ENCODE measurements at places on chromosomes 12 and 14. TPM values are rescaled to one million over a fixed set of nuclear protein-coding genes. Genes with fewer than 3 reads are reported as not detected.
A peak's percentile ranks its signal among the peaks of the same experiment; 100 is the strongest.

The ENDOU gene
- total RNA-seq: not detected

The METTL1 gene
- total RNA-seq: 66.7 TPM

The PNP gene
- 83.9 TPM for total RNA-seq

The RNASE1 gene
- 1.6 TPM for total RNA-seq

The FAM177A1 gene
- 40.5 TPM for total RNA-seq

The GPRC5D gene
- total RNA-seq: not detected

The GLT1D1 gene
- 7.0 TPM for total RNA-seq

The DAO gene
- total RNA-seq: not detected

The MYF5 gene
- not detected for total RNA-seq

The OXA1L gene
- 115 TPM for total RNA-seq

The ARHGEF40 gene
- total RNA-seq: 71.4 TPM

- no peak for DNase-seq
These were observed 68.5 kb downstream of the NT5DC3 start for GRCh38 chr12:103772367-103773108.

DNA sequence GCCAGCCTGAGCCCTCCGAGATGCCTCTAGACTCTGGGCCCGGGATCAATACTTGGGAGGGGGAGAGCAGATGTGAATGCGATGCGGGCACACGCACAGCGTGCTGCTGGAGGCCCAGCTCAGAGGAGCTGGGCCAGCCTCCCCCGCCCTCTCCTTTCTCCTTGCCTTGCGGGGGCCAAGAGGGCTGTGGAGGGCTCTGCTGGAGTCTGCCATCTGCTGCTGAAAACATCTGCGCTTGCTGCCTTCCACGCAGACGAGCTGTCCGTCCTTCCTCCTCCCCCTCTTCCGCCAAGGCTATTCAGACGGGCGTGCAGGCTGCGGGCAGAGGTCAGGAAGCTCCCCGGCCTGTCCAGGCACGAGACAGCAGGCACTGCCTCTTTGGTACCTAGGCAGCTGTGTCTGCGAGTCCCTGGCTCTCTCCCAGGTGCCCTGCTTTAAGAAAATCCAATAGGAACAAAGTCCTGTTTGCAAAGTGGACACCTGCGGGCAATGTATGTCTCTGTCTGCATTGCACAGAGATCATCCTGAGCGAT, 75.2 kb downstream of the SPRING1 start:
- DNase-seq: peak; percentile 57

GRCh38 chr12:92133795-92134637, 11.6 kb downstream of the BTG1 start:
- no peak for DNase-seq

GRCh38 chr12:109589240-109589590, 15.6 kb downstream of the MVK start:
- DNase-seq: no peak

GRCh38 chr14:55571125-55571889, 8.7 kb upstream of the KTN1 start:
- DNase-seq: no peak

DNA sequence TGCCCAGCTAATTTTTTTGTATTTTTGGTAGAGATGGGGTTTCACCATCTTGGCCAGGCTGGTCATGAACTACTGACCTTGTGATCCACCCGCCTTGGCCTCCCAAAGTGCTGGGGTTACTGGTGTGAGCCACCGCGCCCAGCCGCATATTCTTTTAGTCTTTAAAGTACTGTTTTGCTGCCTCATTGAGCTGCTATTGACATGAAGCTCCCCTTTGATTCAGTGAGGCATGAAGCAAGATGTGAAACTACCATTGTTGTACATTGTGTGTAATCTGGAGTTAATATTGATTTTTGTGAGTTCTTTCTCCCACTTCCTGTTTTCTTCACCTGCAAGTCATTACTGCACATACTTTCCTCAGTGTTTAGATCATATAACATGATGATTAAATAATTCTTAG, 80.8 kb downstream of the MNAT1 start:
- DNase-seq: no peak

- peak; percentile 83 for DNase-seq
These were observed 3.7 kb upstream of the TAS2R19 start for GRCh38 chr12:11026118-11026517.

DNA sequence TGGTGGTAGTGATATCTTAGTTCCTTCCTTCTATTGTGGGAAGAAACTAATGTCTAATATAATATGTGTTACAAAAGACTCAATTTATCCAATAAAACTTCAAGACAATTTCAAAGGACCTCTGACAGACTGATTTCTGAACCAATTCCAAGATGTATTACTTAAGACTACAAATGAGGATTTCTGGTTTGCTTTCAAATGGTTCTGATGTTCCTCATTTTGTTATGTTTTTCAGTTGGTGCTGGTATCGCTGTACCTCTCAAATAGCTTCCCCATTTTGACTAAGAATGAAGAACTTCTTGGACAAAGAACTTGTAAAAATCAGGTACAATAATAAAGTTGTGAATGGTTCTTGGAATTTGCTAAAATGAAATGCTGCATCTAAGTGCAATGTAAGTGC, 19.4 kb upstream of the MBIP start:
- DNase-seq: no peak

GRCh38 chr14:63510538-63510937, 32.6 kb downstream of the PPP2R5E start:
- DNase-seq: no peak

- DNase-seq: no peak
These were observed 103.4 kb downstream of the PLCZ1 start for GRCh38 chr12:18634382-18634781.

- DNase-seq: no peak
These were observed 846 bp upstream of the MTHFD1 start for GRCh38 chr14:64387232-64387781.

DNA sequence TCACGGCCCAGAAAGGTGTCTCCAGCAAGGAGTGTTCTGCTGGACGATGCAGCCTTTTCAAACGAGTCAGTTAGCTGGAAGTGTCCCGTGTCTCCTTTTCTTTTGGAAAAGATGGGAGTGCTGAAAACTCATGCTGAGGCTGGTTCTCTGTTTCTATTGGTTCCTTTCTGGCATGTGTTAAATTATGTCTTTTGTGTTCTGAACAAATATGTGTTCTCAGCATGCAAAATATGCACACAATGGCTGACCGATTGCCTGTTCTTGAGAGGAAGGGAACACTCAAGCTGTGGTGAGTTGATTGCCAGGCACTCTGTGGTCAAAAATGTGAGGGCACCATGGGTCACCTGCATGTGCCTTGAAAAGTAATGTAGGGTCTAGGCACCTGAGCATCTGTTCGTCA, 181.3 kb downstream of the CACNA1C start:
- no peak for DNase-seq

GRCh38 chr12:24226745-24227350, 277.4 kb upstream of the SOX5 start:
- no peak for DNase-seq

GRCh38 chr12:132167611-132168310, 23.5 kb downstream of the NOC4L start:
- DNase-seq: no peak

DNA sequence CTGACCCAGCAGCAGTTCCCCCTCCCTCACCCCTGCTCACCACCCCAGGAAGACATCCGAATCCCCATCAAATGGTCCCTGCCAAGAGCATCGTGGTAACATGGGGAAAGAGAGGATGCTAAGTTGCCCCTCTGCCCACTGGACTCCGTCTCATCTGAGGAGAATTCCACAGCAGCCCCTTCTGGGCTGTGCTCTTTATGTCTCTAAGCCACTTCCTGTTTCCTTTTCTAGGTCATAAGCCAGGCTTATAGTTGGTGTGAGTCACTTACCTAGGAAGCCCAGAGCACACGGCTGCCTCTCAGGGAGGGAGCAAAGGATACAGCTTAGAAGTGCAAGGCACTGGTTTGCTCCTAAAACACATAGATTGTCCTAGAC, 76.0 kb downstream of the VCPKMT start:
- no peak for DNase-seq

DNA sequence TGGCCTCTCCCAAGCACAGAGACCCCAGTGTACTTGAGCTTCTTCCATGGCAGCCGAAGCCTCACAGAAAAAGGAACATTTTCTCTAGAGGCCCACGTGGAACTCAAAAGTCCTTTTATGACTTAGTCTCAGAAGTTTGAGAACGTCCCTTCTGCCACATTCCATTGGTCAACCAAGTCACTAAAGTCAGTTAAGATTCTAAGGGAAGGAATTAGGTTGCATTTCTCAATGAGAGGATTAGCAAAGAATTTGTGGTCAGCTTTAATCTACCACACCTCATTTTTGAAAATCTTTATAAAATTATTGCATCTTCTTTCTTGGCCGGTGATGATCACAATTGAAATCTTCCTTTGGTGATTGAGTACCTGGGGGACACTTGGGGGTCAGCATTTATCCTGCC, 279.9 kb upstream of the TBX3 start:
- no peak for DNase-seq

GRCh38 chr12:97368462-97369163, 94.0 kb upstream of the RMST start:
- peak; percentile 39 for DNase-seq

GRCh38 chr12:98736352-98737321, 91.5 kb downstream of the APAF1 start:
- peak; percentile 70 for DNase-seq

- no peak for DNase-seq
These were observed 769.5 kb upstream of the NOVA1 start for GRCh38 chr14:27367345-27367744.

DNA sequence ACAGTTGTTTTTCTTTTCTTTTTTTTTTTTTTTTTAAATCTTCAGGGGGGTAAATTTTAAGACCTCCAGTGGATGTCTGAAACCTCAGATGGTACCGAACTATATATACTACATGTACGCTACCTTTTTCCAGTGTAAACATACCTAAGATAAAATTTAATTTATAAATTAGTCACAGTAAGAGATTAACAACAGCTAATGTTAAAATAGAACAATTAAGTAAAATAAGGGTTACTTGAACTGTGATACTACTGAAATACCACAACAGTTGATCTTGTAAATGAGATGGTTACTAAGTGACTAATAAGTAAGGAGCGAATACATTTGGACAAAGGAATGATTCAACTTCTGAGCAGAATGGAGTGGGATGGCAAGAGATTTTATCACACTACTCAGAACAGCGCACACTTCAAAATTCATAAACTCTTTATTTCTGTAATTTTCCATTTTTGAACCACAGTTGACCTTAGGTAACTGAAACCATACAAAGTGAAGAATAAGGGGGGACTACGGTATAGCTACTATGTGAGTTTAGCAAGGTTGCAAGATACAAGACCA, 80.5 kb upstream of the PCED1B start:
- DNase-seq: no peak

GRCh38 chr12:127194176-127194575, 1072.8 kb upstream of the TMEM132C start:
- no peak for DNase-seq

GRCh38 chr12:4914720-4915119, 5.0 kb downstream of the KCNA1 start:
- DNase-seq: no peak

- no peak for DNase-seq
These were observed 211.4 kb downstream of the GRIN2B start for GRCh38 chr12:13769966-13770365.

DNA sequence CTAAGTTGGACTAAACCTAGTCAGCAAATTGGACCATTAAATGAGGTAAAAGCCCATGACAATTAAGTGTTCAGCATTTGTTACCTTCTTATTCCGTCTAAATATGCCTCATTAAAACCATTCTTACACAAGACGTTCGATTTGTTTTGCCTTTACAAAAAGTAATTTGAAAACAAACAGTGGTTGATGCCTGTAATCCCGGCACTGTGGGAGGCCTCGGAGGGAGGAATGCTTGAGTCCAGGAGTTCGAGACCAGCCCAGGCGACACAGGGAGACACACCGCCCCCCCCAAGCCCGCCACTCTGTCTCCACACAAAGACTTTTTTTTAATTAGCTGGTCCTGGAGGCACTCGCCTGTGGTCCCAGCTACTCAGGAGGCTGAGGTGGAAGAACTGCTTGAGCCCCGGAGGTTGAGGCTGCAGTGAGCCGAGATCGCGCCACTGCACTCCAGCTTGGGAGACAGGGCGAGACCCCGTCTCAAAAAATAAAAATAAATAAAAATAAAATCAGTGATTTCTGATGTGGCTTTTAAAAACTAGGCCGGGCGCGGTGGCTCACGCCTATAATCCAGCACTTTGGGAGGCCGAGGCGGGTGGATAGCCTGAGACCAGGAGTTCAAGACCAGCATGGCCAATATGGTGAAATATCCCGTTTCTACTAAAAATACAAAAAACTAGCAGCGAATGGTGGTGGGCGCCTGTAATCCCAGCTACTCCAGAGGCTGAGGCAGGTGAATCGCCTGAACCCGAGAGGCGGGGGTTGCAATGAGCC, 856 bp upstream of the EIF4B start:
- DNase-seq: no peak

DNA sequence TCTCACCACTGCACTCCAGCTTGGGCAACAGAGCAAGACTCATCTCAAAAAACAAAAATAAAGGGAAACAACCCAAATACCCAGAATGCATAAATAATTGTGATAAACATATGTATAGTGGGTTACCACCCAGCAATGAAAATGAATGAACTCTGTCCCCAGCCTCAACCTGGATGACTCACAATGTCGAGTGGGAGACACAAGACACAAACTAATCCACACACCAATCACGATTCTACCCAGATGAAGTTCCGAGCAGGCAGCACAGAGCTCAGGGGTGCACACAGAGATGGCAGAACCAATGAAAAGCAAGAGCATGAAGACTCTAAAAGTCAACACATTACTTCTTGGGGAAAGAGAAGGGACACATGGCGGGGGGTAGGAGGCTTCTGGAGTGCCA, 27.1 kb downstream of the ABCB9 start:
- DNase-seq: no peak

DNA sequence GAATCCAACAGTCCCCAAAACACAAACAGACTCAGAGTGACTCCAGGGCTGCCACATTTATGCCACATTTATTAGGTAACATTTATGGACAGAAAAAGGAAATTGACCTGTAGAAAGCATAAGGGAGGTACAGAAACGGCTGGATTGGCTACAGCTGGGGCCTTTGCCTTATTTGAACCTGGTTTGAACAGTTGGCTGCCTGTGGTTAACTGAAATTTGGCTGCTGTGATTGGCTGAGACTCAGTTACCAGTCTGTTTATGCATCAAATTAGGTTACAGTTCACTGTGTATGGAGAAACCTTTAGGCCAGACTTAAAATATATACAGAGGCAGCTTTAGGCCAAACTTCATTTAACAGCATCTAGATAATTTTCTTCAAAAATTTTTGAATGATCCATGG, 27.8 kb upstream of the PCNX1 start:
- no peak for DNase-seq

DNA sequence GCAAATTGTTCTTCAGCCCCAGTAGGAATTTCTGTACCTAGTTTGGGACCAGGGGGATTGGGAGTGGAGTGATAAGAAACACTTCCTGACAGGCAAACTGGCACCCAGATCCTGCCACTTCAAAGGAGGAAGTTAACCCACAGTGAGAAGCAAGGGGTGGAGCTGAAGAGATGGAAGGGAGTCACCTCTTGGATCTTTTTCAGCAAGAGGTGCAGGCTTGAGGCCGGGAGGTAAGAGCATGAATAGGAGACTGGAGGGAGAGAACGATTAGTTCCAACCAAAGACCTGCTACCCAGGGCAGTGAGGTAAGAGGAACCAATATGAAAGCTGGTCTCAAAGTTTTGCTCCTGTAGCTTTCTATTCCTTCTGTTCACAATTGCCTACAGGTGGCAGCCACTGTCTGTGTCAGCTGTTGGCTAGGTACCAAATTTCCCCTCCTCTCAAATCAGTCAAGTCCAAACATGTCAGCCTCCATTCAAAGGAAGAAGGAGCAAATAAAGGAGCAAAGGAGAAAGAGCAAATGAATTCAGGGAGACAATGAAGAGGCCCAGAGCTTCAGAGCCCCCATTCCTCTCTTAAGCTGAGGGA, 14.9 kb upstream of the TAC3 start:
- no peak for DNase-seq

GRCh38 chr14:33273978-33274377, 335.3 kb downstream of the NPAS3 start:
- DNase-seq: no peak

Measured in H9 (cell line).